Stomach (tissue), 19 donors: ENCODE measurements at places on chromosomes 7 and 10. TPM values are rescaled to one million over a fixed set of nuclear protein-coding genes. Genes with fewer than 3 reads are reported as not detected.

AQP1 gene
- 3.8 TPM for polyA plus RNA-seq

YWHAG gene
- 42.5 TPM for polyA plus RNA-seq

GPR22 gene
- polyA plus RNA-seq: 0.05 TPM

MMD2 gene
- polyA plus RNA-seq: not detected

ZNF425 gene
- polyA plus RNA-seq: 1.2 TPM

ANXA8L1 gene
- polyA plus RNA-seq: not detected

PNLIPRP3 gene
- polyA plus RNA-seq: 0.46 TPM

CLDN4 gene
- 36.1 TPM for polyA plus RNA-seq

ZNF783 gene
- polyA plus RNA-seq: 3.7 TPM
